DMS 273 treated with DMSO at 0.1 percent for 48 hours (cell line): ENCODE measurements at places on chromosomes 5 and 9.

DNA sequence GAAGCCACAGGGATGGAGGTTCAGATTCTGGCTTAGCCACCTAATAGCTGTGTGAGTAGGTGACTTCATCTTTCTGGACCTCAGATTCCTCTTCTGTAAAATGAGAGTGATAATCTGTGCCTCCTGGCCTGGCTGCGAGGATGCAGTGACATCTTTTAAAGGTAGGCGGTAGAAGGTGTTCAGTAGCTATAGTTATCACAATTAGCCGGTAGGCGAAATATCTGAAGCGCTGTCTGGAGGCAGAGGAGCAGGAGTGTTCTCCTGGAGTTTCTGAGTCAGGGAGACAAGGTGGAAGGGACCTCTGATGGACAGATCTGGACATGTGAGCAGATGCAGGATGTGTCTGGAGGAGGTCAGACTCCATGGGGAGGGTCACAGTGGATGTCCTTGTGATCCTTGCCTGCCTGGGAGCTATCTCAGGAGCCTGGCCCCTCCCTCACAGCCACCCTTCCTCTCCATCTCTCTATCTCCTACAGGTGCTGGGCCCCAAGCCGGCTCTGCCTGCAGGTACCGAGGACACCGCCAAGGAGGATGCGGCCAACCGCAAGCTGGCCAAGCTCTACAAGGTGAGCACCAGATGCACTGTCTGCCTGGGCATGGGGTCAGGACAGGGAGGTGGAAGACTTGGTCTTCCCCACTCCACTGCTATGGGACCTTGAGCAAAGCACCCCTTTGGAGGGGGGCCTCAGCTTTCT is 45.6 kb downstream of the GSN start:
- no peak for DNase-seq

- DNase-seq = no peak
These were observed 12.1 kb downstream of the MRPL36 start for GRCh38 chr5:1787472-1788047.

GRCh38 chr5:159459951-159460538 is 129.8 kb upstream of the IL12B start:
- no peak for DNase-seq

DNA sequence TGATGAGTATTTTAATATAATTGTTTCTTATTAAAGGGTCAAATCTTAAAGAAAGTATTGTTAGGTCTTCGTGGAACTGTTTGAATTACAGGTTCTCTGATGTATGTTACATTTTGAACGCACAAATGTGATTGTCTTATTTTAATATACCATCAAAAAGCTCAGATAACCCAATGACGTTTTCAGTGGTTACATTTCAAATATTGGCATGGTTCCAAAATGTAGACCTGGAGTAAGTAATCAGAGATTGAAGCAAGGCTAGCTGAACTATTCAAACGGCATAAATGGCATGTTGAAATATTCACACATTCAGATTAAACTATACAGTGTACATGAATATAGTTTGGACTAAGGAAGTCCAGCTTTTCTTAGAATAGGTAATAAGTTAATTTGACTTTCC is 281.7 kb upstream of the EFNA5 start:
- DNase-seq = no peak

DNA sequence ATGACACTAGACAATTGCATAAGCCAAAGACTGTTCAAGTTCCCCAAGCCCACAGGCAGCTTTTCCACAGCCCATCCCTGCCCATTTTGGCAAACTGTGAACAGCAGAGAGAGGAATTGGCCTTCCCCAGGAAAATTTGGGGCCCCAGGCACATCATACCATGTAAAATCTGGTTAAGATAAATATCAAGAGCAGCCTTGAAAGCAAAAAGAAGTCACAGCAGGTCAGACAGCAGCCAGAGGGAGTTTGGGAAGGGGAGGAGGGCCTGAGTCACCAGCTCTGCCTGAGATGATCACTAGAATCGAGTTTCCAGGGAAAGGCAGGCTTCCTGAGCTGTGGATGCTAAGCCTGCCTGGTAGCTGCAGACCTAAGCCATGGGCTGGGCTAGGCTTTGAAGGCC is 179.2 kb downstream of the RFK start:
- DNase-seq = no peak
